Activated CD4-positive, alpha-beta T cell treated with anti-CD3 and anti-CD28 coated beads for 4 hours (primary cell): ENCODE measurements at places on chromosomes 12 and 14.

DNA sequence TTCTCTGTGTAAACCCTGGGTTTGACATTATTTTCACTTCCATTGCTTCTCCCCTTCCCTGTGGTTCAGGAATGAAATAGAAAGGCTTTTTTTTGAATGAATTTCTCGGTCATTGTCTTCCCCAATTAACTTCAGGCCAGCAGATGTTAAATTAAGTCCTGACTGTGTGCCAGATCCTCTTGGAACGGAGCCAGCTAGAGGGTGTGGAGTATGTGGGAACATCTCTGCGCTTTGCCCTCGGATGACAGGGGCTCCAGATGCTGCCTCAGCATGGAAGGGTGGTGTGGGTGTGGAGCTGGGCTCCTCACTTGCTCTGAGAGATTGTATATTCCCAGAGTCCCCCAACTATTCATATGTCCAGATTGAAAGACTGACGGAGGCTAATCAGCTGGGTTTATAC, 13.1 kb downstream of the KRT85 start:
- no peak for DNase-seq

- no peak for DNase-seq
Measured at GRCh38 chr12:42704810-42705401, 115.4 kb upstream of the PRICKLE1 start.

GRCh38 chr12:129530984-129531383, 372.8 kb downstream of the TMEM132D start:
- no peak for DNase-seq

GRCh38 chr12:62737615-62738014, 197.3 kb downstream of the PPM1H start:
- no peak for DNase-seq
